ENCODE measurements at places on chromosomes 13 and 19.

DNA sequence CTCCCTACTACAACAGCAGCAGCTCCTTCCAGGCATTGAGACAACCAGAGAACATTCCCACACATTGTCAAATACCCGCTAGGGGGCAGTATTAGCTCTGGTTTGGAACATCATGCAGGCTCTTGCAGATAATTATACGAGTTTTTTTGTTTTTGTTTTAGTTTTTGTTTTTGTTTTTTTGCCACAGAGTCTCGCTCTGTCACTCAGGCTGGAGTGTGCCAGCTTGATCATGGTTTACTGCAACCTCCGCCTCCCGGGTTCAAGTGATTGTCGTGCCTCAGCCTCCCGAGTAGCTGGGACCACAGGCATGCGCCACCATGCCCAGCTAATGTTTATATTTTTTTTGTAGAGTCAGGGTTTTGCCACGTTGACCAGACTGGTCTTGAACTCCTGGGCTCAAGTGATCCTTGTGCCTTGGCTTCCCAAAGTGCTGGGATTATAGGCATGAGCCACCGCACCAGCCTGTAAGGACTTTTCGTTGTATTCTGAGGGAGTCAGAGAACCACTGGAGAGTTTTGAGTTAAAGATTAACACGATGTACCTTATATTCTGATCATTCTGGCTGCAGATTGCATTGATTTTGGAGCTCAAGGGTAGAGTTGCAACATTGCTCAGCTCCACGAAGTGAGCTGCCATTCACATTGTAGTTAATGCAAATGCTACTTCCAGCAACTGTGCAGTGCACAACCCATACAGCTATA, 41.7 kb upstream of the CEACAM20 start:
- DNase-seq, result peak; percentile 58

DNA sequence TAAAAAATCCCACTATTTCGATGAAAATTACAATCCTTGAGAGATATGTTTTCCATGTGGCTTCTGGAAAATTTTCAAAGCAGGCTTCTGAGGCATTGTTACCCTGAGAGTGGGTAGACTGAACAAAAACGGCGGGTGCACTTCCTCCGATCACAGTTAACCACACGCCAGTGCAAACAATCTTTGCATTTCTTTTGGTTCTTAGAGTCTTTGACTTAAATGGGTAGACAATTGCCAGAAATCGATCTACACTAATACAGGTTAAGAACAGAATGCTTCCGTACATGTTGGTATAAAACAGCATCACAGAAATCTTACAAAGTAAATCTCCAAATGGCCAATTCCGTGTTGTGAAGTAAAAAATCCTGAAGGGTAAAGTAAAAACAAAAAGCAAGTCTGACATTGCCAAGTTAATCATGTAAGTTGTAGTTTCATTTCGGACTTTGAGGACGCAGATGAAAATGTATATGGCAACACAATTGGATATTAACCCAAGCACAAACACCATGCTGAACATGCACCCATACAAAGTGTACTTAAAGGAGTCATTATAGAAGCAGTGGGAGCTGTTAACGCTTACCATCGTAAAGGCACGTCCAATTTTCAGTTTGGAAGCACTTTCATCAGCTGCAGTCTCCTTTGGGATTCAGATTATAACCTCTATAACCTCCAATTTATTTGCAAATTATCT, 927 bp downstream of the LPAR6 start:
- DNase-seq, result peak; percentile 60

DNA sequence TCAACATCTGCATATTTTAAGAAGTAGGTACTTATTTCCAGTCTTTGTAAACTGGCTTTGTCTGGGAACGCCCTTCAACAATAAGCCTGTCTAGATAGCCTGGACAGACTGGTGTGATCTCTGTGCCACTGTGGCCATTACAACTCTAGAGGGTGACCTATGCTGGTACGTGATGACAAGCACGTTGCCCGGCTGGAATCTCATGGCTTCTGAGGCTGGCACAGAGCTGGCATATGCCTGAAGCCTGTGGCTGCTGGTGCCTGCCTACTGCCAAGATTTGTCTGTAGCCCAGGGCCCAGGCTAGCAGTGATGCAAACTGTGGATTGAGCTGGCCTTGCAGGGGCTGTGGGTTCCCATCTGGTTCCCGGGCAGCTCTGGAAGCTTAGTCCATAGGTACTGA, 34.0 kb downstream of the IGFL3 start:
- DNase-seq, result no peak

DNA sequence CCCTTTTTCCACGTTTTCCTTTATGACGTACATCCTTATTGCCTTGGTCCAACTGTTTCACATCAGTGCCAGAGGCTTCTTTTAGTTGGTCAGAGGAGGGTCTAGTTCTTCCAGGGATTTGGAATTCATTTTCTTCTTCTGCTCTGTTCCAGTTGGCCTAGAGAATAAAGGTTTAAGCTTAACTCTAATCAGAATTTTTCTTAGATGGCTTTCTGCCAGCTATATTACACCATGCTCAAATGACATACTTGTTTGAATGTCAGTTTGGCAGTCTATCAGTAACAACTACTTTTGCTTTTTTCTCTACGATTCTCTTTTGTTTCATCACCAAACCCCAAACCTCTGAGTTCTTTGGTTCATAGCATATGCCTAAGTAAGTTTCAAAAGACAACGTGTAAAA, 16.8 kb downstream of the SPART start:
- DNase-seq, result no peak

GRCh38 chr13:109812382-109812781, 26.0 kb upstream of the IRS2 start:
- DNase-seq, result no peak

DNA sequence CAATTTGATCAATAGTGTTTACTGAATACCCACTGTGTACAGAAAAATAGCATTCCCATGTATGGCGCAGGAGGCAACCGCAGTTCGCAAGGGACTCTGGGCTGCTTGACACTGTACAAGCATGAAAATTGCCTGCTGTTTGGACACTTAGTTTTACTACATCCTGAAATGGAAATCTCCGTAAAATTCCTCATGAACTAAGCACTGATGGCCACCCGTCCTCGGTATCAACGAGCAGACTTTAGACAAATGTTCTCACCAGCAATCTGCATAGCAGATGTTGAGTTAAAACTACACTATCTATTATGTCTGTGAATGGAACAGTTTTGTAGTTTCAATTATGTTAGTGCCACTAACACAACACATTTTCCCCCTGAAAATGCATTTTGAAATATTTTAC, 294.7 kb downstream of the DCLK1 start:
- DNase-seq, result no peak

- DNase-seq, result no peak
These were observed 39.2 kb downstream of the KCNC3 start for GRCh38 chr19:50290011-50290410.

GRCh38 chr19:35713506-35713850, 4.3 kb upstream of the KMT2B start:
- no peak for DNase-seq

DNA sequence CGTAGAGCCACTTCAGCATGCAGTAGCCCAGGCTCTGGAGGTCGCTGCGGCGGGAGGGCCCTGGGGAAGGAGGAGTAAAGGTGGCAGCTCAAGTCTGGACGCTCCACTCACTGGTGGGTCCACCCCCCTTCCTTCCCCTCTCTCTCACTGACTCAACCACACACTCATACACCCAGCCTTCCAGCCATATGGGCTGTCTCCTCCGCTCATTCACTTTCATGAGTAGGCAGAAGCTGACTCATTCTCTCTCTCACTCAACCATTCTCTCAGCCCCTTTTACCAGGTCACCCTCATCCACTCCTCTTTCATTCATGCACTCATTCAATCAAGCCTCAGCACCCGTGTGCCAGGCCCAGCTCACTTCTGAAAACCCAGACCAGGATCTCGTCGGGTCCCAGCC, 27.5 kb upstream of the SIGLEC11 start:
- DNase-seq, result no peak

DNA sequence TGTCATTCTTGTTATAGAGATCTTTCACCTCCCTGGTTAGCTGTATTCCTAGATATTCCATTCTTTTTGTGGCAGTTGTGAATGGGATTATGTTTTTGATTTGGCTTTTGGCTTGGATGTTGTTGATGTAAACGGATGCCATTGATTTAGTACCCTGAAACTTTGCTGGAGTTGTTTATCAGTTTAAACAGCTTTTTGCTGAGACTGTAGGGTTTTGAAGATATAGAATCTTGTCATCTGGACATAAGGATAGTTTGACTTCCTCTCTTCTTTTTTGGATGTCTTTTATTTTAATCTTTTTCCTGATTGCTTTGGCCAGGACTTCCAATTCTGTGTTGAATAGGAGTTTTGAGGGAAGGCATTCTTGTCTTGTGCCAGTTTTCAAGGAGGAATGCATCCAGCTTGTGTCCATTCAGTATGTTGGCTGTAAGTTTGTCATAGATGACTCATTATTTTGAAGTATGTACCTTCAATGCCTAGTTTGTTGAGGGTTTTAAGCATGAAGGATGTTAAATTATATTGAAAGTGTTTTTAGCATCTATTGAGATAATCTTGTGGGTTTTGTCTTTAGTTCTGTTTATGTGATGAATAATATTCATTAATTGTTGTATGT, 16.8 kb downstream of the ZNF431 start:
- DNase-seq, result no peak

- DNase-seq, result no peak
These were observed at the start of gene SYCN for GRCh38 chr19:39203372-39204341. Gene SYCN, minus strand, starts transcription at chr19:39204263. Its CDS starts 9 bp downstream, at chr19:39204254.

DNA sequence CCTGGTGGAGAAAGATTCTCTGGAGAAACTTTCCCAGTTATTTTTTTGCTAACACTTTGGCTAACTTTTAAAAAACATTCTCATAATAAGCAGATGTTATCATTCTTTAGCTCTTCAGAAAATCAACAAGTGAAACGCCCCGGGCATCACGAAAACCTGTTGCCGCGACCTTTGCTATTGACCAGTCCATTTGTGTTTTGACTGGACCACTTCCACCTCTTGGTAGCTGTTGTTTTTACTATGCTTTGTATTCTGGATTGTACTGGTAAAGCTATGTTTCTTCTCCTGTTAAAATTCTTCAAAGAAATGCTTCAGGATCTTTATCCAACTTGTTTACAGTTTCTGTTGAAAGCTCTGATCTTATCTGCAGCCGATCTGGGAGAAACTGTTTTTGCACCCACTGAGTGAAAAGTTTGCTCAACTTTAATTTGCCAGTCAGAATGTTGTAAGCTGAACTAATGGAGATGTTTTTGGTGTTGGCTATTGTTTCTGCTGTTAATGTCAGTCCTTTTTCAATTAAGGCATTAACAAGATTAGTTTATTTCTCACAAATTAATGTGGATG, 23.3 kb downstream of the UFM1 start:
- DNase-seq, result no peak

DNA sequence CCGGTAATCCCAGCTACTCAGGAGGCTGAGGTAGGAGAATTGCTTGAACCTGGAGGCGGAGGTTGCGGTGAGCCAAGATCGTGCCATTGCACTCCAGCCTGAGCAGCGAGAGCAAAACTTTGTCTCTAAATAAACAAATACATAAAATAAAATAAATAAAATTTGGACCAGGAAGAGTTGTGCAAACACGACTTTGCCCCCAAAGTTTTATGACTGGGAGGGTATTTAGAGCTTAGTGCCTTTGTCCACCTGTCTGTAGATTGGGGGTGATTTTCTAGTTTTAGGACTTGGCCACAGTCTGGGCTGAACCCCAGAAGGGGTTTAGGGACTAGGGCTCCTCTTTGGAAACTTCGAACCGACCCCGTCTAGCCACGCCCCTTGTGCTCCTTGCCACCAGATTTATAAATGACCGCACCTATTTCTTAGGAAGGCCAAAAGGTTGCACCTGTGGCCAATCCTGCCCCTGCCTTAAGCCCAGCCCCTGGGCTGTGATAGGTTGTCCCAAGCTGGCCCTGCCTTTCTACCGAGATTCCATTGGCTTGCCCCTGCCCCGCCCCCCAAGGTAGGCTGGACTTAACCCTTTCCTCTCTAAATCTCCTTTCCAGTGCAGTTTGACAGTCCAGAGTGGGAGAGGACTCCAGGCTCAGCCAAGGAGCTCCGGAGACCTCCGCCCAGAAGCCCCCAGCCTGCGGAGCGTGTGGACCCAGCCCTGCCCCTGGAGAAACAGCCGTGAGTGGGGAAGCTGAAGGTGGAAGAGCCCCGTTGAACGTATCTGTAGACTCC, 5.3 kb downstream of the SHD start:
- no peak for DNase-seq

- DNase-seq, result peak; percentile 22
These were observed 17.9 kb downstream of the ALG5 start for GRCh38 chr13:36981156-36981743.

- no peak for DNase-seq
These were observed 95.6 kb downstream of the ATP11A start for GRCh38 chr13:112785483-112785856.

DNA sequence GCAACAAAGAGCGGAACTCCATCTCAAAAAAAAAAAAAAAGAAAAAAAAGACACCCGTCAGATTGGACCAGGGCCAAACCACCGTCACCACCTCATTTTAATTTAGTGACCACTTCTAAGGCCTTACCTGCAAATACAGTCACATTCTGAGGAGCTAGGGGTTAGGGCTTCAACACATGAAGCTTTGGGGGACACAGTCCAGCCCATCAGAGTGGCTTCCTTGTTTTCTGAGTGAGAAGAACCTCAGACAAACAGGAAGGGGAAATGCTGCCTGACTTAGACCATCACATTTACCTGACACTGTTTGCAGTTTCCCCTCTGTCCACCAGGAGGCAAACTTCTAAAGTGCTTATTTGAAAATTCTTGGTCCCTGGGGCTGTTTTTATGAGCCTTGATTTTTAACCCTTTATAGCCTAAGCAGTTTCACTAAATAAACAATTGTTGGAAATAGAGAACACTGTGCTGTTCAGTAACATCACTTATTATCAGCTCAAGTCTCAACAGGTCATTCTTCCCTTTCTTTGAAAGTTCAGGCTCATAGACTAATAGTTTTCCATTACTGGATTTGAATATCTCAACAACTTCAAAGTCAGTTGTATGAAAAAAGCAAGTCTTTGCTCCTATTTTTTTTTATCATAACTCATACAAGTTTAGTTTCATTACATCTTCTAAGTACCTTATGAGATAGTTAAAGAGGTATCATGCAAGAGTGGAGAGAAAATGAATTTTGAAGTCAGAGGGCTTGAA, 74.9 kb upstream of the WASF3 start:
- DNase-seq, result peak; percentile 75

- no peak for DNase-seq
These were observed 192.8 kb downstream of the LACC1 start for GRCh38 chr13:44072536-44072935.

DNA sequence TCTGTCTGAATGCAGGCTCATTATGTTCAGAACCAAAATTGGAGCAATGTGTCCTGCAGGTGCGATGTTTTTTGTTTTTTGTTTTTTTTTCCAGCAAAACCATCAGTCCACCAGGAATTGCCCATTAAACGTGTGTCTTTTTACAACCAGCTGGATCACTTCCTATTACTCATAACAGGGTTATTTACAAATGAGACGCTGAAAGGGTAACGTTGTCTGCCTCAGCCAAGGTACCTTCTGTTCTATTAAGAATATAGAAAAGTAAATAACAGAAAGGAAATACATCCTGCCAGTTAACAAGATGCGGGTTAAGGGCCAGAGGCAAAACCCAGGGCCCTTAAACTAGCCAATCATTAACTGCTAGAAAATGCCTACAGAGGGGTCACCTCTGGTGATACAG, 590.4 kb downstream of the TBC1D4 start:
- DNase-seq, result no peak
